ENCODE measurements at places on chromosomes 4 and X.

- DNase-seq, result no peak
Observed at GRCh38 chr4:5014007-5014682, 5.1 kb downstream of the CYTL1 start.

DNA sequence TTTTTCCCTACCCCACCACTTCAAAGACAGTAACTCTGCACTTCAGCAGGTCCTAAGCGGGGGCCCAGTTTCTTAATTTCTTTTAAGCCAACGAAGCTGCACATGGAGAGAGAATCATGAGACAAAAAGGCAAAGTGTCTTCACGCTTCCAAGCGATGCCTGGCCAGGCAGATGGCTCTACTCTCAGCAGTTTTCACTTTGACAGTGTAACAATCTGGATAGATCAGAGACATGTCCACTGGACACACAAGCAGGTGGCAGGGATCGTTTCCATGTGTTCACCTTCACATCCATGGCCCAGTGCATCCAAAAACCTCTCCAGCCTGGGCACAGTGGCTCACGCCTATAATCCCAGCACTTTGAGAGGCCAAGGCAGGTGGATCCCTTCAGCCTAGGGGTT lies 27.8 kb downstream of the PPP2R2C start:
- no peak for DNase-seq

GRCh38 chr4:79048878-79049277 lies 109.6 kb upstream of the PAQR3 start:
- no peak for DNase-seq

DNA sequence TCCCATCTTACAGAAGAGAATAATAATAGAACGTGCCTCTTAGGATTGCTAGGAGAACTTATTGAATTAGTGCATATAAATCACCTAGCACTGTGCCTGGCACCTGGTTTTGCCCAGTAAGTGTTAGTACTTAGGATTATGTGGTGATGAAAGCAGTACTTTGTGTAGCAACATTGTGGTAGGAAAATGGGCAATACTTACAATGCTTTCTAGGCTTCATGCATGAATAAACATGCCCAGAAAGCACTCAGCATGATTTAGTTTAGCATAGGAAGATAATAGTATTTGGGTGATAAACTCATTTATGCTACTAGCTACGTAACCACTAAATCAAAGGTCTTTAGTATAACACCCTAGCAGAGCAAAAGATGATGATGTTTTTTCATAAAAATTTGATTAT lies 105.6 kb downstream of the NEUROG2 start:
- no peak for DNase-seq

- no peak for DNase-seq
Observed at GRCh38 chr4:152209772-152210493, 326.0 kb downstream of the FBXW7 start.

GRCh38 chr4:3372933-3373465 lies 68.8 kb upstream of the HGFAC start:
- DNase-seq, result peak; percentile 76

DNA sequence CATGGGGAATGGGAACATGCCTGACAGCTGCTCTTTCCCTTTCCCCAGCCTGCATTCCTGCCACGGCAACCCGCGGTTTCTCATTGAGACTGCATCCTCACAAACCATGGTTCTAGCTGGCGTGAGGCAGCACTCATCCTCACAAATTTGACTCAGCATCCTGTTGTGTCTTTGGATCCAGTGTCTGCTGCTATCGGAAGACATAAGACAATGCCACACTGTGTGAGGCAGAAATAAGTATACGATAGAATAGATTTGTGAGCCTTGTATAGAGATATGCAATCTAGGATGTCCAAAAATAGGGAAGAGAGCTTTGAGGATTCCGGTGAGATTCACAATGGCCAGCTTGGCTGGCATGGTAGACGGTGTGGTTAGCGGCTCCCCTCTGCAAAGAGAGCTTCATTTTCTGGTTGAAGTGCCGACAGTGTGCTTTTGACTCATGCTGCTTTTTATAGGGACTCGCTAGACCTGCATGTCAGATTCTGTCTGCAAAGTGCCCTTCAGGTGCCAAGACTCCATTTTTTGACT lies 161.3 kb upstream of the PSAPL1 start:
- no peak for DNase-seq

DNA sequence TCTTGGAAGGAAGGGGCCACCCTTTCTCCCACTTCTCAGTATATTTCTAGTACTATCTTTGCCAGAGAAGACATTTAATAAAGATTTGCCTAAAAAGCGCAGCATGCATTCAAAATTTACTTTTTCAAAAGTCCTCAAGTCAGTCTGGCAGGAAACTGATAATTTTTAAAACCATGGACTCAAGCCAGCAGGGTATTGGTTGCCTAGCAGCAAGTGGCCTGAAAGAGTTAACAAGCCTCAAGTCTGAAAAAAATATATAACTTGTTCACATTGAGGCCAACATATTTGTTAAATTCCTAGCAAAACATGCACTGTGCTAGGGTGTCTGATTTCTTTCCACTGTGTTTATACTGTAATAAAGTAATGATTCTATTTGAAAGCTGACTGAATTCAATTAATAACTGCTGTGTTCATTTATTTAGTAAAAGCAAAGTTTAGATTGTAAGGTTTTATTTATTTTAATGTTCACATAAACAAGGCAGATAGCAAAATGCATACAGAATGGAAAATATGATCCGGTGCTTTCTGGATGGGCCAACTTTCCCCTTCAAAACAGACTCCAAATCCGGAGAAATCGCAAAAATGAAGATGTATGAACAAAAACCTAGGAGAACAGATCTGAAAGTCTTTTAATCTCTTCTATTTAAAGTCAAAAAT lies 218.5 kb upstream of the FGF13 start:
- DNase-seq, result no peak

DNA sequence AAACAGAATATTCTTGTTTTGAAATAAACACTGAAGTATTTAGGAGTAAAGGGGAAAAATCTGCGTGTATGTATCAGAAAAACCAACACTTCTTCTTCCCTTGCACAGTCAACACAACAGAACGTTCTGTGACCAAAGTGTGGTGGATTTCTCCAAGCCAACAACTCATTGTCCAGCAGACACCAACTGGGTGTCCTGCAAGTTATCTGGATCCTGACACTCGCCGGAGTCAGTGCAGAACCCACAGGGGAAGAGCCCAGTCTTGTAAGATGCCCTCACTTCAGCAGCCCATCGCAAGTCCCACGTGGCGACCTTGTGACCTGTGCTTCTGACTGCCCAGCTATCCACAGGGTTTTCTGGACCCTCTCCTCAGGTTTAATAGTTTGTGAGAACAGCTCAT lies 630.7 kb upstream of the ZFP42 start:
- no peak for DNase-seq

- no peak for DNase-seq
Observed at GRCh38 chr4:110955748-110956147, 332.9 kb upstream of the PITX2 start.

- DNase-seq, result no peak
Observed at GRCh38 chr4:125705681-125706080, 390.9 kb downstream of the FAT4 start.

- no peak for DNase-seq
Observed at GRCh38 chr4:15317246-15317645, 110.6 kb upstream of the C1QTNF7 start.

GRCh38 chr4:149370785-149371420 lies 444.7 kb downstream of the IQCM start:
- no peak for DNase-seq

GRCh38 chr4:168550064-168550766 lies 53.4 kb downstream of the PALLD start:
- DNase-seq, result no peak

GRCh38 chrX:20514358-20514757 lies 247.6 kb upstream of the RPS6KA3 start:
- no peak for DNase-seq

GRCh38 chr4:87631668-87632067 lies 18.4 kb upstream of the DMP1 start:
- DNase-seq, result no peak

DNA sequence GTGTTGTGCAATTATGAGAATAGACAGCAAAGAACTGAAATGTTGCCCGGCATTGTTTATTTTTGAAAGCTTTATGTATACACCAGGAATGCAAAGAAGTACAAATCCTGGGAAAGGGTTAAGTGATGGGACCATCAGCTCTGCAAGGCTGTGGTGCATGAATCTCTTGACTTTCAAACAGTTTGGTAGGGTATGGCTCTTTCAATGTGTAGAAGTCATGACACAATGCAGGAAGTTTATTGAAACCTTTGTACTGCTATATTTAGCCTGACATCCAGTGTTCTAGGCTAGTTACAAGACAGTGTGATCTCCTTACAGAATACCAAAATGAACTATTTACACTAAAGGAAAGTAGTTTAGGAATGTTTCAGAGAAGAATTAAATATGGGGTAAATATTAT lies 206.8 kb upstream of the HAND2 start:
- no peak for DNase-seq

- DNase-seq, result no peak
Observed at GRCh38 chrX:153596981-153597750, 1.8 kb downstream of the CCNQ start.

DNA sequence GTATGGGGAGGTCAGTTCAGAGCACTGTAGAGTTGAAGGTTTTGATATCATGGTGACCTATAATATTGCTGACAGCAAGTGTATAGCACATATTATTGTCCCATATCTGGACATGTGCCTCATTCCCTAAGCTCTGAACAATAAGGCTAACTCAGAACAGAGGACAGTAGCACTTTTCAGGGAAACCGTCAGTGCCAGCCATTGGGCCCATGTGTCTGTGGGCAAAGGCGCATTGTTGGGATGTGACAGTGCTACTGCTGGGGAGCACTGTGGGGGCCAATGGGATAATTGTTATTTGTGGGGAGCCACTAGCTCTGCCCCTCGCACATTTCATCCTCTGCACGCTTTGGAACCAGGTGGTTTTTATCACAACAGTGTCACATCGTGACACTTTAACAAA lies 136.2 kb downstream of the ELOVL6 start:
- no peak for DNase-seq

GRCh38 chr4:61428950-61429349 lies 228.8 kb downstream of the ADGRL3 start:
- no peak for DNase-seq

DNA sequence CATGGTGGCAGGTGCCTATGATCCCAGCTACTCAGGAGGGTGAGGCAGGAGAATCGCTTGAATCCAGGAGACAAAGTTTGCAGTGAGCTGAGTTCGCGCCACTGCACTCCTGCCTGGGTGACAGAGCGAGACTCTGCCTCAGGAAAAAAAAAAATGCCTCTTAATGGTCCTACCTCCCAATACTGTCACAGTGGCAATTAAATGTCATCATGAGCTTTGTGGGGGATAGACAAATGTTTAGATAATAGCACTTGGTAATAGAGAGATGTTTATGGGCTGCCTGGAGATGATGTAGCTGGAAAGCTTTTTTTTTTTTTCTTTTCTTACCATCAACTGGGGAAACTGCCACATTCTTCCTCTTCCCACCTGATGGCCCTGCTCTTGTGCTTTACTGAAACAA lies 33.0 kb downstream of the GRK4 start:
- DNase-seq, result no peak

GRCh38 chr4:30068234-30068633 lies 651.9 kb upstream of the PCDH7 start:
- no peak for DNase-seq

DNA sequence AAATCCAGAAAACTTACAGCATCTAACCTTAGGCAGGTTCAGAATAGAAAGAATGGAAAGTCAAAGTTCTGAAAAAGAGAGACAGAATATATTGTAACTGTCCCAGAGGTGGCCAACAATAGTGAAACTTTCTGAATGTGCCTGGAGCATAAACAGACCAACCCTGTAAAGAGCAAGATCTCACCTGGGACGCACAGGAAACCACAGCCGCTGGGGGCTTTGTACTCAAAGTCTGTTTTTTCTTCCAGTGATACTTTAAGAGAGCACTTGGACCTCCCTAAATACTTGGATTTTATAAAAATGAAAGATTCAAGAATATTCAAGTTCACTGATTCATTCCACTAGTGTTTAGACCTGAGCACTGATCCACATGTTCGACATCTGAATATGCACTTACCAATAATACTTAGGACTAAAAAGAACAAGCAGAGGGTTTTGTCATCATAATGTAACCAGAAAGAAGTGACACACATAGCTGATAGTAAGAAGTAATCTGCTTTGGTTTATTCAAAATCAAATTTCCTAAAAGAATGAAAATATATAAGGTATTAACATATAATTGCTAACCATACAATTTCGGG lies 35.3 kb downstream of the ARAP2 start:
- DNase-seq, result no peak

DNA sequence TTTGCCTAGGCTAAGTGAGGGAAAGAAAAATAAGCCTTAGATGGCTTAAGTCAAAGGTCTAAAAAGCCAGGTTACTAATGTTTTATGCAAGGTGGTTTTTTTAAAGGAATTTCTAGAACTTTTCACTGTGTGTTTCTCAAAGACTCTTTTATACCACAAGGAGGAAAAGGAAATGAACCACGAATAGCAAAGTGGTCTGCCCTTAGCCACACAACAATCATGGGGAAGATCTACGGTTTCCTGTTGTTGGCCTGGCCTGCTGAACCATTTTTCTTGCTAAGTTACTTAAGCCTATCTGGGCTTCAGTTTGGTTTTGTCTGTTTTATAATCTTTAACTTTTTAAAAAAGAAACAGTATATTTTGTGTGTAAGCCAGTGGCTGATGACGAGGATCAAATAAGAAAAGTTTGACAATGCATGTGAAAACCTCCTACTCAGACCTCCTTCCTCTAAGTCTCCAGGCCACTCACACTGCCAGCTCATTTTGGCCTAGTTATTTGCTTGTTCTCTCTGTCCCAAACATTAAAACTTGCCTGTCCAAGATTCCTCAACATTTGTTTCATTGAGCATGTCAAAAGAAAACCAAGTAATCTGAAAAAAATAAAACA lies 56.7 kb upstream of the COL25A1 start:
- DNase-seq, result no peak

DNA sequence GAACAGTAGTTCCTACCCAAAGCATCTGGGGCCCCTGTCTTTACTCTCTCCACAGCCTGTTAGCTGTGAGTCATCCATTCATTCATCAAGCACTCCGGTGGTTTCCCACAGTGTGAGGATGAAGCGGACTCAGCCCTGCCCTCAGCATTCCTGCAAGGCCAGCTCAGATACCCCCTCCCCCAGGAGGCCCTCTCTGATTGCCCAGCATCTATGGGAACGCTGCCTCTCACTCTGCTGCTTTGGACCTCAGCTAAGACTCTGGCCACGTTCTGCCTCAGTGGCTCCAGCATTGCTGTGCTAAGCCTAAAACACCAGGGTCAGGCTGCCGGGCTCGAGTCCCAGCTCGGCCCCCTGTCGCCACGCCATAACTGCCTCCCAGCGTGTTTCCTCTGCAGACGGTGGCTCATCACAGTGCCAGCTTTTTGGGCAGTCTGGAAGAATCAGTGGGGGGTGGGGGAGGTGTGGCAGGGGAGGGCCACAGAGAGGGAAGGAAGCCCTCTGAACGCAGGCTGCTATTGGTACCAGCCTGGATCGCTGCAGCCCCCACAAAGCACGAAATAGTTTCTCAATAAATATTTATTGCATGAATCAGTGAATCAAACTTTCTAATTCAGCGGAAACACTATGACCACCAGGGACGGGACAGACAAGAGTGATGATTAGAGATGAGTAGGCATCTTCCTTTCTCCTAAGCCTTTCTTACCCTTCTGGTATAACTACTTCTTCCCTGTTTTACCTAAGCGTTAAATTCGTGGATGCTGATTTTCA lies 74.4 kb downstream of the SORCS2 start:
- no peak for DNase-seq
